ENCODE measurements at places on chromosomes 16 and 17.

GRCh38 chr16:31135535-31136286 lies at the start of gene PRSS8:
PRSS8 (minus strand) TSS chr16:31135727; CDS start chr16:31135498, 229 bp downstream.
- no peak for DNase-seq

- no peak for DNase-seq
These were observed 355.3 kb downstream of the TOX3 start for GRCh38 chr16:52191531-52192134.

DNA sequence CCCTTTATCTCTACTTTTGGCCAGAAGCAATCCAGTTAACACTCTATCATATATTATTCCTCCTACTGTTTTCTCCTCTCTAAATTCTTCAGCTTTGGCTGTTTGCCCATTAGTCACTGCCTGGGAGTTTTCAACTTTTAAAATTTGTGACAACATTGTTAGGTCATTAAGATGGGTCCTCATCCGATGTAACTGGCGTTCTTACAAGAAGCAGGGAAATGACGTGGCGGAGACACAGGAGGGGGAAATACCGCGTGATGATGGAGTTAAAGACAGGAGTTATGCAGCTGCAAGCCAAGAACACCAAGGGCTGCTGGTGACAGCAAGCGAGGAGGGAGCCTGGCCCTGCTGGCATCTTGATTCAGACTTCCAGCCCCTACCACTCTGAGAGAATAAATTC lies 34.8 kb upstream of the CPHXL start:
- DNase-seq = no peak

DNA sequence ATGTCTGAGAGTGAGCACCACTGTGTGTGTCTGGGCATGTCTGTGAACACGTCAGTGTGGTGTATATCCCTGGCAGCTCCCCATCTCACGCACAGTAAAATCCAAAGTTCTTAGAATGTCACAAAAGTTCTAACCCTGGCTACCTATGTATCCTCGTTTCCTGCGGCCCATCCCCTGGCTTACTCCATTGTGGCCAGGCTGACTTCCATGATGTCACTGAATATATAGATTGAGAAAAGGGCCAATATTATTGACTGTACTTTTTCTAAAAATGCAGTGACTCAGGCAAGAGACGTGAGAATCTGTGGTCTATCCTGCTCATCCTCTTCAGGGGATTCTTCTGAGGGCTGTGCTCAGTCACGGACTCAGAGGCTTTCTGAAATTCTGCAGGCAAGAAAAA lies 963 bp upstream of the METTL22 start:
- DNase-seq = no peak

- DNase-seq = no peak
These were observed 17.7 kb downstream of the BRD7 start for GRCh38 chr16:50351116-50351515.

GRCh38 chr17:30381340-30381659 lies 2.6 kb downstream of the CPD start:
- DNase-seq = no peak
